Liver (tissue), 10 donors: ENCODE measurements at places on chromosomes 11 and 22. TPM values are rescaled to one million over a fixed set of nuclear protein-coding genes. Genes with fewer than 3 reads are reported as not detected.

DNA sequence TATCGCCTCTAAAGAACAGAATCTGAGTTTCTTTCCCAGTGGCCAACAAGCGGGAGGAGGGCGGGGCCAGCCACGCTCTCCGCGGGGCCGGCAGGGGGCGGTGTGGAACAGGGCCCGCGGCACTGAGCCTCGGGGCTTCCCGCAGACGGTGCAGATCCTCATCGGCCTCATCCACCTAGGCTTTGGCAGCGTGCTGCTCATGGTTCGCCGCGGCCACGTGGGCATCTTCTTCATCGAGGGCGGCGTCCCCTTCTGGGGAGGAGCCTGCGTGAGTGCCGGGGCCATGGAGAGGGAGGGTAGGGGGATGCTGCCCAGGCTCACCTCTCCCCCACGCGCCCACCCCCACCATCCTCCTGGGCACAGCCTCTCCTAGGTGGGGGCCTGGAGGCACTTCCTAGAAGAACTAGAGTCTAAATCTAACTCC lies 10.7 kb downstream of the MS4A15 start:
- H3K4me3 ChIP-seq = no peak overlapping the region
- no peak overlapping the region for H3K27ac ChIP-seq
- H3K4me1 ChIP-seq = no peaks in the 10 kb centered on the region
- no peaks in the 10 kb centered on the region for H3K36me3 ChIP-seq
- DNase-seq = no peak
- no peaks in the 10 kb centered on the region for H3K27me3 ChIP-seq

GRCh38 chr22:39292561-39293074 lies 26.8 kb downstream of the RPL3 start:
- H3K36me3 ChIP-seq = no peaks in the 10 kb centered on the region
- H3K27me3 ChIP-seq = no peaks in the 10 kb centered on the region
- H3K27ac ChIP-seq = peak overlapping the region; percentile 86
- H3K4me1 ChIP-seq = peaks cover 25% of the 10 kb centered on the region
- no peak for DNase-seq

- DNase-seq = no peak
- no peak overlapping the region for H3K27ac ChIP-seq
- H3K36me3 ChIP-seq = no peaks in the 10 kb centered on the region
- no peaks in the 10 kb centered on the region for H3K27me3 ChIP-seq
- no peak overlapping the region for H3K4me3 ChIP-seq
- H3K4me1 ChIP-seq = no peaks in the 10 kb centered on the region
These were observed 110.0 kb upstream of the SPON1 start for GRCh38 chr11:13852481-13852880.

DNA sequence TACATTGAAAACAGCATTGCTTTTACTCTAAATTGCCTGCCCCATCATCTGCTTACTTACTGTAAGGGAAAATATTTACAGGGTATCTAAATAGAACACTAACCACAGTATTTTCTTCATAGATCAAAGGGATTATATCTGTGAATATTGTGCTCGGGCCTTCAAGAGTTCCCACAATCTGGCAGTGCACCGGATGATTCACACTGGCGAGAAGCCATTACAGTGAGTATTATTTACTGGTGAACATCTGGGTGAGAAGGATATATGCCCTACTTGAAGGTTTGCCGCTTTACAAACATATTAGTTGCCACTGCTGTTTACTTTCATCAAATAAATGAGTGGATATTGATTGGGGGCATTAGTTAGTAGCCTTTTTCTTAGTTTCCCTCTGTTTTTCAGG lies 5.9 kb upstream of the CNTF start:
- no peaks in the 10 kb centered on the region for H3K4me1 ChIP-seq
- H3K4me3 ChIP-seq = no peak overlapping the region
- H3K36me3 ChIP-seq = peaks cover 81% of the 10 kb centered on the region
- DNase-seq = no peak

DNA sequence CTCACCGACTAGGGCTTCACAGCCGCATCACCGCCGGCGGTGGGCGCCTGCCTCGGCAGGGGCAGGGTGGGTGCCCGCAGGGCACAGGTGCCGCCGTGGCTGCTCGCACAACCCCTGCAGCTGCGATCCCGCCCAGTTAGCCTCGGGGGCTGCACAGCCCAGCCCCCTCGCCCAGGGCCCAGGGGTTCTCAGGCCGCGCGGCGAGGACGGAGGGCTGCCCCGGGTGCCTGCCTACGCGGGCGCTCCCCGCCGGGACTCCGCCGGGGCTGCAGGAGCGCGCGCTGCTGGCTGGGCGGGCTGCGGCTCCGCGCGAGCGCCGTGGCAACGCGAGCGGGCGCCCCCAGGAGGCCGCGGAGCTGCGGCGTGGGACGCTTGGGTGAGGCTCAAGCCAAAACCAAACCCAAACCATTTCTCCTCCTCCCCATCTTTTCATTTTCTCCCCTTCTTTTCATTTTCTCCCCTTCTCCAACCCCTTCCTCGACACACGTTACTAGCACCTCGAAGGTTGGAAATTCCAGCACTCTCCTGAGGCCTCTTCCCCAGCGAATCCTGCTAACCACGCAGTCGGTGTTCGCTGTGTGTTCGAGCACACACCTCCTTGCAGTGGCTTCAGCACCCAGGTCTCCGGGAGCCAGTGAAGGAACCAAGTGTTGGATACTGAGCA lies at the start of gene MICAL3:
TSS of gene MICAL3 (minus strand) at position 286 of the 664 bp plus-strand sequence. CDS start 117,749 bp downstream, outside the sequence.
- DNase-seq = peak; percentile 75
- peak within 1 kb of the TSS; percentile 73 for H3K4me3 ChIP-seq
- no peaks in the 10 kb centered on the region for H3K27me3 ChIP-seq
- no peaks in the 10 kb centered on the region for H3K36me3 ChIP-seq
- H3K27ac ChIP-seq = peak within 1 kb of the TSS; percentile 14
- H3K4me1 ChIP-seq = peaks cover 12% of the 10 kb centered on the region

The KMT5B gene
- 33.8 TPM for total RNA-seq
